ENCODE measurements at places on chromosomes 12 and 14.

GRCh38 chr12:43540470-43540869 lies 11.5 kb downstream of the ADAMTS20 start:
- no peak for DNase-seq

GRCh38 chr12:89135976-89136634 lies 216.2 kb downstream of the DUSP6 start:
- DNase-seq = no peak

- no peak for DNase-seq
These were observed 196.9 kb upstream of the PWP1 start for GRCh38 chr12:107488666-107489065.

GRCh38 chr12:120388691-120389481 lies 19.9 kb upstream of the MSI1 start:
- DNase-seq = no peak

GRCh38 chr14:102749393-102750305 lies 27.6 kb upstream of the TRAF3 start:
- peak; percentile 49 for DNase-seq

- DNase-seq = no peak
These were observed 308.8 kb downstream of the EGLN3 start for GRCh38 chr14:33642080-33642479.

DNA sequence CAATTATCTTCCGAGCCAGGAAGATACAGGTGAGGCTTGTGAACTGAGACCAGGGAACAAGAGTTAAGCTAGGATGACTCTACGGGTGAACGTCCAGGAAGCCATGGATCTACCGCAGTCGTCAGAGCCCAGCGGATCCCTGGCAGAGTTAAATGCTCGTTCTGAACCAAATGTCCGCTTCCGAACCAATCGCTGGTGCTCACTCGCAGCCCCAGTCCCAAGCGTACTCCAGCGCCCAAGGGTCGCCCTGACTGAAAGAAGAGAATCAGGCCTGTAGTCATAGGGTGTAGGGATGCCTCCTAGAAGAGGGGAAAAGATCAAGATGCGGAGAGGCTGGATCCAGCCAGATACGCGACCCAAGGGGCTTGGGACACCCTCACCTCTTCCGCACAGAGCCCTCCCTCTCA lies 283 bp downstream of the VIPAS39 start:
- DNase-seq = no peak

GRCh38 chr14:78341827-78342389 lies 171.7 kb downstream of the NRXN3 start:
- no peak for DNase-seq

DNA sequence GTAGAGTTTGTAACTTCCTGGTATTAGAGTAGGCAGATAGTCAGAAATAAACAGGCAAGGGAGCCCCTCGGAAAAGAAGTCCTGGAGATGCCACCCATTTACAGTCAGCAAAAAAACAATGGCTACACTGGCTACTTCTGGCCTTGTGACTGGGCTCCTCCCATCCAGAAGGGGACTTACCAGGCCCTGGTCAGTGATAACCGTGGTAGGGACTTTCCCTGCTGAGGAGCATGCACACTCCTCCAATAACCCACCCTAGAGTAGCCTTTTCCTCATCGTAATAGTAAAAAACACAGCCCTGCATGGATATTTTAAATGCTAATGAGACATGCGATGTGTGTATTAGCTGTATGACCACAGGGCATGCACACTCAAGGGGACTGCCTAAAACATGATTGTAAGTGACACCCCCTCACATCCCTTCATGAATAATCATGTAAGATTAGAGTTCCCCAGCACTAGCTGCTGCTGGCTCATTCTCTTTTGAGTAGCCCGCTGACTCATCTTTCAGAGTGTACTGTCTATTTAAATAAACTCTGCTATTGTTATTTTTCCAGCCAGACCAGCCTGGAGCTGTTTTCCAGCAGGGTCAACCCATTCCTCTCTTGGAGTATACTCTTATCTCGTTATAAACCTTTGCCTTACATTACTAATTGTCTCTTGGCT lies 413.8 kb upstream of the TMTC1 start:
- no peak for DNase-seq

DNA sequence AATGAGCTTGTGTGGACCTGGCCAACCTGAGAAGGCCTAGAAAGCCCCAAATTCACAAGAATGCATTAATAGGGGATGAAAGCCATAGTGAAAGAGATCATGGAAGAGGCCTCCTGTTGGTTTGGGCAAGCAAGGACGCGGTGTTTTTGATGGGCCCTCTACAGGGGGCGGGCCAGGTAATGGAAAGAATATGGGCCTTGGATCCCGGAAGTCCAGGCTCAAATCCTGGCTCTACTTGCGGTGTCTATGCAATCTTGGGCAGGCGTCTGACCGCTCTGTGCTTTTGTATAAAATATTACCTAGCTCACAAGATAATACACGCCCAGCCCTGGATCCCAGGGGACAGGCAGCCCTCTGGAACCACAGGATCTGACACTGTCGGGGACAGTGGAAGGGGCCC lies 41.1 kb upstream of the CLMN start:
- no peak for DNase-seq

DNA sequence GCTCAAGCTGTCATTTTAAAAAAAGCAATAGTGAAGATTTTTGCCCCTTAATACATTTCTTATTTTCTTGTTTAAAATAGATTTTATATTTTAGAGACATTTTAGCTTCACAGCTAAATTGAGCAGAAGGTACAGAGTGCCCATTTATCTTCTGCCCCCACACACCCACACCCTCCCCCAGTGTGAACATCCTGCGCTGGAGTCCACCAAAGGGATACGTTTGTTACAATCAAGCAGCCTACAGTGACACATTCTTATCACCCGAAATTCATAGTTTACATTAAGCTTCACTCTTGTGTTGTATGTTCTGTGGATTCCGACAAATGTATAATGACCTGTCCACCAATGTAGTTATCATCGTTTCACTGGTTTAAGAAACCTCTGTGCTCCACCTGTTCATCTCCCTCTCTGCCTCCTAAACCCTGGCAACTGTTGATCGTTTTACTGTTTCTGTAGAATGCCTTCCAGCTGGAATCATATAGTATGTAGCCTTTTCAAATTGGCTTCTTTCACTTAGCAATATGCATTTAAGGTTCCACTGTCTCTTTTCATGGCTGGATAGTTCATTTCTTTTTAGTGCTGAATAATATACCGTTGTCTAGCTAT lies 91.0 kb upstream of the TRAF3 start:
- no peak for DNase-seq

DNA sequence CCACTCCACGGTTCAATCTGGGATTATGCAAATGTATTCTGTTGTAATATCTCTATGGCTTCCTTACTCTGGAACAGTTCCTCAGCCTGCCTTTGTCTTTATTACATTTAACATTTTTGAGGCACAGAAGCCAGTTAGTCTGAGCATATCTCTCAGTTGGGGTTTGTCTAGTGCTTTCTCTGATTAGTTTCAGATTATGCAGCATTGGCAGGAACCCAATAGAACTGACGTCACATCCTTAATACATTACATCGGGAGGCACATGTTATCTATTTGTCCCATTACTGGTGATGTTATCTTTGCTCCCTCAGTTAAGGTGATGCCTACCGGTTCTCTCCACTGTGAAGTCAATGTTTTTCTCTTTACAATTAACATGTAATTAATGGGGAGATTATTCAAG lies 62.4 kb downstream of the PPM1A start:
- DNase-seq = no peak

- no peak for DNase-seq
These were observed 440.5 kb downstream of the RAD51B start for GRCh38 chr14:68260121-68260520.

DNA sequence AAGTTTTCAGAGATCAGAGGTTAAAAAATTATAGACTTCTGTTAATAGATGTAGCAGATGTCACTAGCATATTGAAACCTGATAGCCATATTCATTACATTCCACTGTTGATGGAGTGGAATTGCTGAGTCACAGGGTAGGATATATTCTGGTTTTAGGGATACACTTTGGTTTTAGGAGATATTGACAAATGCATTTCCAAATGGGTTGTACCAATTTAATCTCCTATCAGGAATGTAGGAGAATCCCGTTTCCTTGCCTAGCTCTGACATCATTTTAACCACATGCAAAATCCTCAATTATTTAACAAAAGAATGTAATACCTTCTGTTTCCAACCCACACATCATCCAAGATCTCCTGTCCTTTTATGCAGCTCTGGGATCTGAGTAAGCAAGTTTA lies 30.7 kb upstream of the ESR2 start:
- DNase-seq = peak; percentile 35

DNA sequence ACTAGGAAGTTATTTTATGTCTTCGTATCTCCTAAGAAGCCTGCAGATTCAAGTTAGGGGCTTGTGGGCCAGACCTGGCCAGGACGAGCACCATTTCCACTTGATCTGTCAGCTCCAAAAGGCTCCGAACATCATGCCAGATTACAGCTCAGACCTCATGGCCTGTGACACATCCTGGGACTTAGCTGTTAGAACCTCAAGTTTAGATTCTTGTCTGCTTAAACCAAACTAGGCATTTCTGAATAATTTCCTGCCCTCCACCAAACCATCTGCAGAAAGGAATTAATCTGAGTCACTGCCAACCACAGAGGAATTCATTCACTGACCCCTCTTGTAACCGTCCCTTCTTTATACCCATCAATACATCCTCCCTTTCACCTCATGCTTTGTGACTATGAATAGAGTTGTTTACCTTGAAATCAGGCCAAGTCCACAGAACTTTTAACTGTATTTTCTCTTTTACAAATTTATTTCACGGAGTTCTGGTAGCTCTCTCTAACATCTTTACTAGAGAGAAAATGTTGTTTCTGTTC lies 120.3 kb downstream of the FBXL14 start:
- DNase-seq = no peak

GRCh38 chr12:45898094-45898493 lies 92.3 kb downstream of the SCAF11 start:
- DNase-seq = no peak

DNA sequence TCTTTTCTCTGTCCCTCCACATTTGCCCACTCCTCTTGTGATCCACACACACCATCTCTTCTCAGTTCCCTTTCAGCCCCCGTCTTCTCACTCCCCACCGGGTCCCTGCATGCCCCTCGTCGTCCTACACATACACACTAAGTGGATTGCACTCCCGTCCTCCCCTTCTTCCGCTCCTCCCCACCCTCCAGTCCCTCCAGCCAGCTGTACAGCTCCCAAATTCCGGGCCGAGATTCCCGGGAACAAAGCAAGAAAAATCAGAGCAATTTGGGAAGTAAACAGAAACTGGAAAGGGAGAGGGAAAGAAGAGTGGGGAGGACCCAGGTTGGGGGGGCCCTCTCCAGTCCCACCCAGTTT lies 282 bp upstream of the IGFBP6 start:
- DNase-seq = no peak

DNA sequence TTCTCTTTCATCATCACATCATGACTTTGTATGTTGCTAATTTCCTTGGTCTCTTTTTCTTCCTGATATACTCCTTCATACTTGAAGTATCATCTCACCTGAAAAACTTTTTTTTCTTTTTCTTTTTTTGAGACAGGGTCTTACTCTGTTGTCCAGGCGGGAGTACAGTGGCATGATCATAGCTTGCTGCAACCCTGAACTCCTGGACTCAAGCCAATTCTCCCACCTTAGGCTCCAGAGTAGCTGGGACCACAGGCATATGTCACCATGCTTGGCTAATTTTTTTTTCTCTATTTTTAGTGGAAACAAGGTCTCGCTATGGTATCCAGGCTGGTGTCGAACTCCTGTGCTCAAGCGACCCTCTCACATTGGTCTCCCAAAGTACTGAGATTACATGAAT lies 107.6 kb downstream of the RALGAPA1 start:
- no peak for DNase-seq

DNA sequence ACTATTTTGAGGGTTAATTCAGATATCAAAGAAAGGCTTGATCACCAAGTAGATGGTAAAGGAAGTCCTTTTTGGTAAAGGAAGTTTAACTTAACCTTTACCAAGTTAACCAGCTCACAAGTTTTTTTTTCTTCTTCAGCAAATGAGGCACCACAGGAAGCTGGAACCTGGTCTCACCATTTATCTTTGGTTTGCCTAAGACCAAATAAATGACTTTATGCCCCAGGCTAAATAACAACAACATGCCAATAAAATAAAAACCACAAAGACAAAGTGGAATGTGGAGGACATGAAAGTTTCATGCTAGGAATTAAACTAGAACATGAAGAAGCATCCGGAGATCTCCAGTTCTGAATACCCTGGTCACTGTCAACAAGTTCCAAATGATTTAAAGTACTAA lies 116.8 kb upstream of the PRICKLE1 start:
- DNase-seq = no peak

DNA sequence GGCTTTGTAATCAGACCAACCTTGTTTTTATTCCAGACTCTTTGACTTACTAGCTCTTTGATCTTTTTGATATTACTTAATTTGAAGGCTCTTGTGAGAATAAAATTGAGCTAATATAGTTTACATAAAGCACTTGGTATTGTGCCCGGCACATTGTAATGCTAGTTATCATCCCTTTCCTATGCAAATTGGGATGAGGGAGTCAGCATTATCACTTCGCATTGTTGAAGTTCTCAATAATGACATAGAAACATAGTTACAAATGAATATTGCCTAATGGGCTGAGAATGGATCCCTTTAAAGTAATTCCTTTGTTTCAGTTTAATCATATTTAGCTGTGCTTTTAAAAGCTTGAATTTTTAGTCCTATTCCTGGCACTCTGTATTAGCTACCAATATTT lies 36.6 kb downstream of the SUPT16H start:
- DNase-seq = no peak

- no peak for DNase-seq
These were observed 12.8 kb downstream of the BAG5 start for GRCh38 chr14:103549361-103550311.
